Daoy (cell line): ENCODE measurements at places on chromosomes 2 and 18. TPM values are rescaled to one million over a fixed set of nuclear protein-coding genes. Genes with fewer than 3 reads are reported as not detected.

MTLN gene
- 108 and 131 TPM in 2 replicates for total RNA-seq

RBM45 gene
- 19.0 and 19.5 TPM in 2 replicates for total RNA-seq

MLPH gene
- 53.1 and 58.8 TPM in 2 replicates for total RNA-seq

SCN1A gene
- not detected in 2 replicates for total RNA-seq

FOXD4L1 gene
- 0.11 TPM in 1 of 2 replicates, not detected in the other for total RNA-seq

KCNG2 gene
- total RNA-seq = not detected in 2 replicates

DUSP2 gene
- total RNA-seq = 21.1 and 24.4 TPM in 2 replicates

CYP27A1 gene
- total RNA-seq = 0.77 and 0.80 TPM in 2 replicates

PSMA8 gene
- not detected in 2 replicates for total RNA-seq

TCF23 gene
- total RNA-seq = not detected in 2 replicates

ZNF24 gene
- total RNA-seq = 27.0 and 29.3 TPM in 2 replicates

CELF4 gene
- total RNA-seq = not detected in 2 replicates

IL36G gene
- total RNA-seq = 0.80 TPM in 1 of 2 replicates, not detected in the other

MFSD2B gene
- 0.06 TPM in 1 of 2 replicates, not detected in the other for total RNA-seq

CCDC102B gene
- 1.5 and 2.6 TPM in 2 replicates for total RNA-seq

ICA1L gene
- total RNA-seq = 0.36 and 0.74 TPM in 2 replicates

PTH2R gene
- total RNA-seq = not detected in 2 replicates

CRACDL gene
- total RNA-seq = 0.33 and 1.3 TPM in 2 replicates

KCNK3 gene
- 0.03 and 0.80 TPM in 2 replicates for total RNA-seq

ABI2 gene
- 21.9 and 25.7 TPM in 2 replicates for total RNA-seq

ZAP70 gene
- 0.33 and 0.46 TPM in 2 replicates for total RNA-seq

IL18R1 gene
- 4.6 and 7.0 TPM in 2 replicates for total RNA-seq

CLEC4F gene
- total RNA-seq = not detected in 2 replicates

LYG1 gene
- not detected in 2 replicates for total RNA-seq

SOCS6 gene
- 17.0 and 17.8 TPM in 2 replicates for total RNA-seq

IMMT gene
- 50.0 and 58.1 TPM in 2 replicates for total RNA-seq

CHRND gene
- total RNA-seq = not detected in 2 replicates

SIX3 gene
- total RNA-seq = 0.24 TPM in 1 of 2 replicates, not detected in the other

SERPINB2 gene
- 17.2 and 18.1 TPM in 2 replicates for total RNA-seq

MC5R gene
- not detected in 2 replicates for total RNA-seq

DSC2 gene
- total RNA-seq = 2.8 and 4.3 TPM in 2 replicates

RAPGEF4 gene
- 0.24 and 0.51 TPM in 2 replicates for total RNA-seq

GLB1L gene
- 2.7 and 3.2 TPM in 2 replicates for total RNA-seq

ZEB2 gene
- total RNA-seq = 15.1 and 15.2 TPM in 2 replicates
